ENCODE measurements at places on chromosomes 6 and 20.

- DNase-seq = no peak
These were observed 156.7 kb upstream of the PMEPA1 start for GRCh38 chr20:57866250-57867106.

- DNase-seq = no peak
These were observed 19.3 kb downstream of the TOP1 start for GRCh38 chr20:41047975-41048305.

DNA sequence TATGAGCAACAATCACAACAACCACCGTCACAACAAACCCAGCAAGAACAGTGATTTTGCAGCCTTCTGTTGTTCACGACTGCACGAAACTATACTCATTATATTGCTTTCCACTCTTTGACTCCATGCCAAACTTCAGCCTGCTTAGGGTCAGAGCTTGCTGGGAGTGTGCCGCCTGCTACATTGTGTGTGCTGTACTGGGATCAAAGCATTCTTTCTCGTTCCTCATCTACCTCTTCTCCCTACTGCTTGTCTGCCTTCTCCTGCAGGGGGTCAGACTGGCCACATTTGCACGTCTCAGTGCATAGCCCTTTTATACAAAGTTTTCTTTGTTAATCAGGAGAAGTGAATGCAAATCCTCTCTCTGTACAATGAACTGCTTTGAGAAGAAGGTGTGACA is 401.6 kb upstream of the CITED2 start:
- DNase-seq = no peak

DNA sequence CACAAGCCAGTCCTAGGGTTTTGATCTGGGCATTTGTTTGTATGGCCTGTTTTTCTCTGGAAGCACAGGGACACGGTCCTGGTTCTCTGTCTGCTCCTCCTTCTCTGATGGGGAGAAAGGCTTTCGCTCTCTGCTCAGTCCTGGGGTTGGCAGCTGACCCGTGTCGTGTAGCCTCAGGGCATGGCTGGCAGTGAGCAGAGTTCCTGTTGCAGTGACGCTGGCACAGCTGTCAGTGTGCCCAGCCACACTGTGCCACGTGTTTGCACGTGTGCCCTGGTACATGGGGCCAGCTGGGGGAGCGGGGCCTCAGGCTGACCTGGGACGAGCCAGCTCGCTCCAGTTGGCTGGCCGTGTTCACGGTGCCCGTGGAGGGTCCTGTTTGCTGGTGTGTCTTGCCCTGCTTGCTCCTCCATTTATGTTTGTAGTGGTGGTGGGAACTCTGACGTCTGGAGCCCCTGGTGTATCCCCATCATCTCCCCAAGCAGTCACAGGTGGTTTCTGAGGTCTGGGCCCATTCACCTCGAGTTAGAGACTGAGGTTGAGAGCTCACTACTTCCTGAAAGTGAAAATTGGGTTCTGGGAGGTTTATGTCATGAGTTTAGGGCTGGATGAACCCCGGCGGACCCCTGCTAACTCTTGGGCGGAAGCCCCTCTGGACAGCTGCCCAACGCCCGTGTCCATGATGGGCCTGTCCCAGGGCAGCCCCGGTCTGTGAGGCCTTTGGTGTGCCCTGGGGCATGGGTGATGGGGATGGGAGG is 10.2 kb upstream of the DNAJC5 start:
- DNase-seq = no peak

- DNase-seq = peak; percentile 51
These were observed 168.5 kb upstream of the AKAP12 start for GRCh38 chr6:151071295-151071694.

DNA sequence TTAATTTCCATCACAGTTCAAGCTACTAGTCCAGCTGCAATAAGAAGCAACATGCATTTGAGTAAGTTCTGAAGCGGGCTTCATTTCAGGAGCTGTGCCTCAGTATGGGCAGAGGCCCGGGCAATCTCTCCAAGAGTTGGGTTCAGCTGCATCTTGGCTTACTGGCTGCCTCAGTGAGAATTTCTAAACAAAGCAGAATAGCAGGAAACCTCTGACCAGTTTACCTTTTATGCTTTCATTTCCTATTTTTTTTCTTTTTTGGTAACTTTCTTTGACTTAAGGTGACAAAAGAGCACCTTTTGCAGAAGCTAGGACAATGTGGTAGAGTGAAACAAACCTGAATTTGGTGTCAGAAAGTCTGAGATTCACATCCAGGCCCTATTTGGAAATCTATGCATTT is 51.0 kb upstream of the FBXO30 start:
- no peak for DNase-seq

GRCh38 chr6:155187106-155187505 is 76.7 kb upstream of the CLDN20 start:
- DNase-seq = no peak

DNA sequence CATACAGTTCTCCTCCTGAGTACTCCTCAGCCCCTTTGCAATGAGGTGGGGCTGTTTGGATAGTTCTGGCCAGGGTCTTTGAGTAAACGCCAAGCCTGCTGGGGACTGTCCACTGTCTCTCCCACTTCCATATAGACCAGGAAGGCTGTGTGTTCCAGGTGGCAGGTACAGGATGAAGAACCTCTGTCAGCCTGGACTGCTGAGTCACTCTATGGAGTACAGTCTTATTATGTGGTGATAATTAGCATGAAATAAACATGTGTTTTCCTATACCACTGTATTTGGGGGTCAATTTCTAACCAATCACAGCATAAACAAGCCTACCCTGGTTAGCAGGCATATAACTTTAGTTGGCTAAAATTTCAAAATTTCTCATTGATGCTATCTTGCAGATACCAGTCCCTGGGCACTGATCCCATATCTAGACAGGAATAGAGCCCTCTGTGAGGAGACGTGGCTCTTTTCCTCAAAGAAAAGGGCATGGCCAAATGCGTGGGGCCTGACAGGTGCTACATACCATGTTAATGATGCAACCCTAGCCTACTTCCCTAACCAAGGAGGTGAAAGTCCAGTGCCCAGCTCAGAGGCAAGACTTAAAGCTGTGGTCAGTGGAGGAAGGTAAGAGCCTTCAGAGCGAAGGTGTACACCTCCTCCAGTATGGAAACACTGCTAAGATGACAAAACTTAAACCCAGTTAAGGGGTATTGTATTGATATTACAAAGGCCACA is 4.5 kb upstream of the ALDH8A1 start:
- DNase-seq = no peak

DNA sequence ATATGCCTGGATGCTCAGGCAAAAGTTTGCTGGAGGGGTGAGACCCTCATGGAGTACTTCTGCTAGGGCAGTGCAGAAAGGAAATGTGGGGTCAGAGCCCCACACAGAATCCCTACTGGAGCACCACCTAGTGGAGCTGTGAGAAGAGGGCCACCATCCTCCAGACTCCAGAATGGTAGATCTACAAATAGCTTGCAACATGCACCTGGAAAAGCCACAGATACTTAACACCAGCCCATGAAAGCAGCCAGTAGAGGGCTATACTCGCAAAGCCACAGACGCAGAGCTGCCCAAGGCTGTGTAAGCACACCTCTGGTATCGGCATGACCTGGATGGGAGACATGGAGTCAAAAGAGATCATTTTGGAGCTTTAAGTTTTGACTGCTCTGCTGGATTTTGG is 60.7 kb upstream of the GJE1 start:
- DNase-seq = no peak

GRCh38 chr6:118889163-118889562 is 4.8 kb upstream of the ASF1A start:
- no peak for DNase-seq

DNA sequence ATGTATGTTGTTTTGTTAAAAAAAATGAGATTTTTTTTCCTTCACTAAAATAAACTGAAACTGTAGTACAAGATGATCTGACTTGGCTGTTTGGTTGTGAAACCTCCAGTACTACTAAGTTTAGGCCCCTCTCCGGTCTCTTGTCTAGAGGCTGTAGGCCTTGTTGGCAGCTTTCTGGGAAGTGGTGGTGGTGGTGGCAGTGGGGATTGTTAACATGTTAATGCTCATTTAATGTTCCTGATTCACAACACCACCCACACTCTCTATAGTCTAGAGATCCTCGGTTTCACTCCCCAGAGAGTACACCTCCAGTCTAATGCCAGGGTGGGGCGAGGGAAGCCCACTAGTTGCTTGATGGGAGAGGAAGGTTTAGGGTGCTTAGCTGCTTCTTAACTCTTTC is 24.1 kb downstream of the STK4 start:
- DNase-seq = no peak

GRCh38 chr20:835608-836045 is 2.1 kb downstream of the FAM110A start:
- DNase-seq = peak; percentile 31

GRCh38 chr6:11604215-11604614 is 66.7 kb downstream of the TMEM170B start:
- no peak for DNase-seq

DNA sequence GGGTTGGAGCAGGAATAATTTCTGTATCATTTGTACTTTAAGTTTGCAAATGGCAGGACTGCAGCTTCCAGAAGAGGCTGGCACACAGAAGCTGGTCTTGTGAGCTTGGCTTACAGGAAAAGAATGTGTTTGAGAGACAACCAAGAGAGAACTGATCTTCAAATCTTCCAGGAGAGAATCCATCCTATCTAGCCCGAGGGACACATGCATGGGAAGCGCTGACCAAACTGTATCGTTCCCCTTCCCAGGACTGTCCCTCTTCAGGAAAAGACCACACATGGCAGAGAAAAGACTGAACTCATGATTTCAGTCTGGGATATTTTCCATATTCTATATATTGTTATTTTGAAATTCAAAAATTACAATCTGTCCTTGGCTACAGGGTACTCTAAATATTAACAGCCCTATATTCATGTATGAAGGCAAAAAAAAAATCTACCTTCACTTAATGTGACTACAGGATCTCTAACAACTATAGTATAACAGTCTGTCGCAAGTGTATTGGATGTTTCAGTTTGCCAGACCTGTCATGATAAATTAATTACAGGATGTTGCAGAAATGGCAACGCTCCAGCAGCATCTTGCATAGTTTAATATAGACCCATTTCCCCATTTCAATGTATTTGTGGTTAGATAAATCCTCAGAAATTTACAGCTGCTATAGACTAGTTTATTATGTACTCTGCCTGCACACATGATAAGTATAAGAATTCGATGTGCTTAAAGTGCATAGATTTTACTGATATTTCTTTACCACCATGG is 99.4 kb downstream of the MYB start:
- peak; percentile 11 for DNase-seq

DNA sequence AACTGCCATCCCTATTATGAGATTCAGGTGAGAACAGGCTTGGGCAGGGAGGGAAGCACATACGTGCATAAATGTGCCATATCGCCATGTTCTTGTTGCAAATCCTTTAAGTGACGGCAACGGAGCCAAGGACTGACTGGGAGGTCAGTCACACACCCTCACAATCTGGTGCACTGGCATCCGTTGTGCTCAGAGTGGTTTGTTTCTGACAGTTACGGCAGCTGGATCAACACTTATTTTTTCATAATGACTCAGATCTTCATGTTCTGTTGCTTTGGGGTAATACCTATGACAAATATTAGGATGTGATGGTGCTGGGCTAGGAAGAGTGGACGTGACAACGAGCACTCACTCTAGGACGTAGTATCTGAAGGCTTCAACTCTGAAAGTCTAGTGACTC is 56.2 kb upstream of the PREP start:
- DNase-seq = no peak

GRCh38 chr6:158408552-158409130 is 96.4 kb downstream of the TULP4 start:
- peak; percentile 34 for DNase-seq

DNA sequence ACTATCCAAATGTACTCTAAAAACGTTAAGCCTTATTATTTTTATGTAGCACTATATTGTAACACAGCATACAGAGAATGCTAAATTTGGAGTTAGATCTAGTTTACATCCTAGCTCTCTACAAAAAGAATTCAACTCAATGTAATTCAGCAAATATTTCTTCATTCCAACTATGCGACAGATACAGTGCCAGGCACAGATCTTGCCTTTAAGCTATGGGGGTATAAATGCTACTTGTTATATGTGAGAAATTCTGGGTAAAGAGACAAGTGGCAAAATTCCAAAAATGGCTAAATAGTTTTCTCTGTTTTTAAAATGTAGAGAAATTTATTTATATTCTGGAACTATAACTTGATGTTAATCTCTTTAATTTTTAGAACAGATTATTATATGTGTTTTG is 63.2 kb downstream of the SEL1L2 start:
- DNase-seq = no peak

GRCh38 chr6:66930559-66931290 is 1223.7 kb upstream of the EYS start:
- DNase-seq = no peak

GRCh38 chr6:25821341-25821740 is 10.5 kb downstream of the SLC17A1 start:
- DNase-seq = no peak

- DNase-seq = no peak
These were observed 197.7 kb upstream of the PREP start for GRCh38 chr6:105600336-105601260.

GRCh38 chr6:35080821-35081425 is 60.2 kb downstream of the TCP11 start:
- DNase-seq = no peak

DNA sequence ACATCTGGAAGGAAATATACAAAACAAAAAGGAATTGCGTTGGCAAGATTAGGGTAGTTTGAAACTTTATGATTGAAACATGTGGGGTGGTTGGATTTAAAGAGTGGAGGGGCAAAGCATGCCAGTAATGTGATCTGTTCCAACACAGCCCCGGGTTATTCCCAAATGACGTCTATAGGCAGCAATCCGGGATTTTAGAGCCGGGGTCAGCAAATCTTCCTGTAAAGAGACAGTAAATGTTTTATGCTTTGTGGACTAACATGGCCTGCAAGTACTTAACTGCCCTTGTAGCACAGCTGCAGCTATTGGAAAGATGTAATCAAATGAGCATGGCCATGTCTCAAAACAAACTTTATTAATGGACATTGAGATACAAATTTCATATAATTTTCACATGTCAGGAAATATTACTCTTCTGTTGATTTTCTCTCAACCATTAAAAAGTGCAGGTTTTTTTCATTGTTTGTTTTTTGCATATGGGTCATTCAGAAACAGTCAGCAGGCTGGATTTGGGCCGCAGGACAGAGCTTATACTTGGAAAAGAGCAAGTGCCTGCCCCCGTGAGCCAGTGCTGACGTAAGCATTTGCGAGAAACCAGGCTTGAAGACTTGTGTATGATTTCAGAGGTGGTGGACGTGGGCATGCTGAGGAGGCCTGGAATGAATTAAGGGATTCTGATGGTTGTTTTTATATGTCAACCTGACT is 136.5 kb downstream of the DOK5 start:
- DNase-seq = peak; percentile 48

GRCh38 chr20:19497064-19497463 is 261.0 kb upstream of the RIN2 start:
- DNase-seq = no peak
